ENCODE measurements at places on chromosomes 12 and 14.

- DNase-seq: no peak
These were observed 233.5 kb downstream of the SLC2A13 start for GRCh38 chr12:39872425-39872824.

DNA sequence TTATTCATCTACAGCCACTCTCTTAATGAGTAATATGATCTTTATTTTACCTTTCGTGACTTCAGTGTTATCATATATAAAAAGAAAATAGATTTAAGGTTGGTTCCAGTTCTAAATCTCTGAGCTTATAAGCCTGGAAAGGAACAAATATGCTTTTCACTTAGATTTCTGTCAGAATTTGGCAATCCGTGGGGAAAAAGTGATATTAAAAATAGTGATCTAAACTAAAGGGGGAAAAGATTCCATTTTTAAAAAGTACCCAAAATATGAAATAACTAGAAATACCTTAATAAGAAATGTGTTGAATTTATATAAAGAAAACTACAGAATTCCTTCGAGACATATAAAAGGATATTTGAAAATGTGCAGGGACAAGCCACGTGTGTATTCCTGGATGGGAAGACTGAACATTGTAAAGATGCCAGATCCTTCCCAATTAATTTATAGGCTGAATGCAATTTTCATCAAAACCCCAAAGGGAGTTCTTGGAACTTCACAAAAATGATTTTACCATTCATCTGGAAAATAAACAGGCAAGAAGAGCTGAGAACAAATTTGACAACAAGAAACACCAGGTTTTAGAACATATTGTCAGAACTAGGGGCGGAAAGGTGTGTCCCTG, 142.5 kb downstream of the EFCAB11 start:
- DNase-seq: no peak

DNA sequence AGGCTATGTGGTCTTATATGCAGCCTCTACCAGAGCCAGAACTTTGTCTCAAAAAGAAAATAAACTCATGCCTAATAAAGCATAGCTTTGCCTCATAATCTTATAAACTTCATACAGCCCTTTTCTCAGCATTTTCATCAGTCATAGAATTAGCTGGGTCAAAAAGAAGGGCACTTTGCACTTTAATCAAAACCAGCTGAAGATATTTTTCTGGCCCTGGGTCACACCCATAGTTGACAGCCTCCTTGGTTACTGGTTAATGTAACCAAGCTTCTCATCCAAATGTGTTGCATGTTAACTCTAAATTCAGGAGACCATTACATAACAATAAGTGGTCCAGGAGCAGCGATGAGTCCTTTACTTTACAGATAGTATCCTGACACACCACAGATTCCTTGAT, 558.2 kb downstream of the FLRT2 start:
- no peak for DNase-seq

DNA sequence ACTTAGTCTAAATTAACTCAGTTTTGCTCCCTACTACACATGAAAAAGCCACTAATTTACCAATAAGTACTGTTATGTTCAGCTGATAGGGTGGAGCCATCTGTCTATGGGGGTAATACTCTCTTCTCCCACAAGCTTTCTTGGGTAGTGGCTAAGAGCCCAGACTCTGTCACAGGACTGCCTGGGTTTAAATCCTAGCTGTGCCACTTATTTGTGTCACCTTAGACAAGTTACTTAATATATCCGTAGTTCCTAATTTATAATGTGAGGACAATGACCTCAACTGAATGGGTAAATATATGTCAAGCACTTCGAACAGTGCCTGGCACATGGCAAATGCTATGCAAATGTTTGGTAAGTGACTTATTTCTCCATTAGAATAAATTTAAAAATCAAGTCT, 185.6 kb downstream of the DACT1 start:
- DNase-seq: no peak

DNA sequence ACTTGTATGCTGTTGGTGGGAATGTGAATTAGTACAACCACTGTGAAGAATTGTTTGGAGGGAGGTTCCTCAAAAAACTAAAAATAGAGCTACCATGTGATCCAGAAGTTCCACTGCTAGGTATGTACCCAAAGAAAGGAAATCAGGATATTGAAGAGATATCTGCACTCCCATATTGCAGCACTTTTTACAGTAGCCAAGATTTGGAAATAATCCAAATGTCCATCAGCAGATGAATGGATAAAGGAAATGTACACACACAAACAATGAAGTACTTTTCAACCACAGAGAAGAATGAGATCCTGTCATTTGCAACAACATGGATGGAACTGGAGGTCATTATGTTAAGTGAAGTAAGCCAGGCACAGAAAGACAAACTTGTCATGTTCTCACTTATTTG, 25.9 kb downstream of the TIGAR start:
- no peak for DNase-seq

DNA sequence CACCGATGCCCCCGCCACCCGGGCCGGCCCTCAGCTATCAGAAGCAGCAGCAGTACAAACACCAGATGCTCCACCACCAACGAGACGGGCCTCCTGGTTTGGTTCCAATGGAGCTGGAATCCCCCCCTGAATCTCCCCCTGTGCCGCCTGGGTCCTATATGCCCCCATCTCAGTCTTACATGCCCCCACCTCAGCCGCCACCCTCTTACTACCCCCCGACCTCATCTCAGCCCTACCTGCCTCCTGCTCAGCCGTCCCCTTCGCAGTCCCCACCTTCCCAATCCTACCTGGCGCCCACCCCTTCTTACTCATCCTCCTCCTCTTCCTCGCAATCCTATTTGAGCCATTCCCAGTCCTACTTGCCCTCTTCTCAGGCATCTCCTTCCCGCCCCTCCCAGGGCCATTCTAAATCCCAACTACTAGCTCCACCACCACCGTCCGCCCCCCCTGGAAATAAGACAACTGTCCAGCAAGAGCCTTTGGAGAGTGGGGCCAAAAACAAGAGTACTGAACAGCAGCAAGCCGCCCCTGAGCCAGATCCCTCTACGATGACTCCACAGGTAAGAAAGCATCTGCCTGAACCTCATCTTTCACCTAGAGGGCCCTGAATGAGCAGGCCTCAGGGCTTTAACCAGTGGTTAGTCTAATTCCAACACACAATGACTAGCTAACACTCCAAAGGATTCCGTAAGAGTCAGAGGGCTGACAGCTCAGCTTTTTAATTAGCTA, 851 bp downstream of the YLPM1 start:
- DNase-seq: peak; percentile 26

DNA sequence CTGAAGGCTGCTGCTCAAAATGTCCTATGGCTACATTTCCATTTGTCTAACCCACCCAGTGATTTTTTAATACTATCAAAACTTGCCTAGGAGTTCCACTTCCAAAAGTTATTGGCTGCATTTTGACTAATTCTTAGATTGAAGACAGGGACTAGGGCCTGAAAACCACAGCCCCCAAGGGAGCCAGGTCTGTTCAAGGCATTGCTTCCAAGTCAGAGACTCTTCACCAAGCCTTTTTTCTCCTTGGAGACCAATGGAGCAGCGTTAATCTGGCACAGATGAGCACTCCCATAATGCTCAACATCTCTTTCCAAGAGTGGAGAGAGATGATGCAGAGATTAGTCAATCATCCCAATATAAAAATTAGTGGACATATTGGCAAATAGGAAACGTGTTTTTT, 112.5 kb upstream of the HIF1A start:
- DNase-seq: no peak

GRCh38 chr14:101215266-101215665, 311.7 kb upstream of the RTL1 start:
- no peak for DNase-seq

GRCh38 chr12:116426391-116427136, 132.6 kb upstream of the MAP1LC3B2 start:
- DNase-seq: no peak

- DNase-seq: no peak
These were observed 68.0 kb downstream of the SERPINA3 start for GRCh38 chr14:94679937-94680861.

DNA sequence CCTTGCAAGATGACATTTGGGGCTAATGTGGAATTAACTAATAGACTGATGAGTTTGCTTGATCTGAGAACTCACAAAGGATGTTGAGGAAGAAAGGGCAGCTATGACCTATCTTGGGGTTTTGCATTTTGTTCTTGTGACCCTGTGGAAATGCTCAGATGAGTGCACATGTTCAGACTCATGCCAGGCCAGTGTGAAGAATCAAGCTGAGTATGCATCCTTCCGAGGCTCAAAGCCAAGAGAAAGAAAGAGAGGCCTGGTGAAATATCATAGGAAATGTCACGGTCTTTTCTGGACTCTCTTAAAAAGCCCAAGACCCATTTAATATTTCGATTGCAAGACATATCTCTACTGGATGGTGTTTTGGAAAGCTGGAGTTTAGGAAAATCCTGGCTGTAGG, 96.3 kb downstream of the CACNA1C start:
- DNase-seq: no peak

GRCh38 chr14:91363776-91364523, 53.7 kb downstream of the CCDC88C start:
- no peak for DNase-seq

DNA sequence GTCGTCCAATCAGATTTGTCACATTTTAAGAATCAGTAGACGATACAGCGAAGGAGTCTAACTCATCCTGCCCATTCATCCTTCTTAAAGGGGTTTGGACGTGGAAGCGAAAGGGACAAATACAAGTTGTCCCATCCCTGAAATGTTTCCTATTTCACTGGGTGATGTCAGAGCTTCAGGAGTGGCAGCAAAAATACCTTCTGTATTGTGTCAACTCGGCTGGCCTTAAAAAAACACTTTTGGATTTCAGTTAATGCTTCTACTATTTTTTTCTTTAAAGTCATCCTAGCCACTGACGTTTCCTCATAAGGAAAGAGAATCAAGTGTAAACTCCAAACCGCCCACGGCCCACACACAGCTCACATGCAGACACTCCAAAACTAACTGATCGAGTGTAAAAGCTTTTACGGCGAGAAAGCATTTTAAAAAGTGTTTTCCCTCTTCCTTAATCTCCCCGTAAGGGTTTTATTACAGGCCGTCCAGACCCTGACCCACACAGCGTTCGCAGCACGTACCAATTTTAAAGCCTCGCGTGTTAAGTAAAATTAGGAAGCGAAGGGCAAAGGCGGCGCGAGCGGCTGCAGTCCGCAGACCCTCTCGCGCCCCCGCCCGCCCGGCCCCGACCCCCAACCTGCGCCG, 593 bp downstream of the CFL2 start:
- DNase-seq: peak; percentile 30

GRCh38 chr12:125187148-125187745, 122.0 kb downstream of the AACS start:
- DNase-seq: no peak

GRCh38 chr14:34642595-34642994, 12.6 kb upstream of the SNX6 start:
- DNase-seq: no peak

- DNase-seq: no peak
These were observed 66.8 kb downstream of the SPATA7 start for GRCh38 chr14:88452231-88452630.

GRCh38 chr14:100241279-100241678, 2.3 kb downstream of the YY1 start:
- no peak for DNase-seq

DNA sequence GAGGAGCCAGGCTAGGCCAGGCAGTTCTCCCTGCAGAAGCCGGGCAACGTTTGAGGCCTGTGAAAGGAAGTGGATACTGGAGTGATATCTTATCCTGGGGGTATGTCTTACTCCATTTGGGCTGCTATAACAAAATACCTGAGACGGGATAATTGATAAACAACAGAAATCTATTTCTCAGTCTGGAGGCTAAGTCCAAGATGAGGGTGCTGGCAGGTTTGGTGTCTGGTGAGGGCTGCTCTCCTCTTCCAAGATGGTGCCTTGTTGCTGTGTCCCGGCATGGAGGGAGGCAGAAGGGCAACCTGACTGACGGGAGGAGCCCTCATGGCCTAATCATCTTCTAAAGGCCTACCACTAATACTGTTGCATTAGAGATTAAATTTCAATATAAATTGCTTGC, 15.7 kb upstream of the GALNT6 start:
- no peak for DNase-seq

- peak; percentile 1 for DNase-seq
These were observed 371.0 kb downstream of the ALG10 start for GRCh38 chr12:34393086-34393820.

DNA sequence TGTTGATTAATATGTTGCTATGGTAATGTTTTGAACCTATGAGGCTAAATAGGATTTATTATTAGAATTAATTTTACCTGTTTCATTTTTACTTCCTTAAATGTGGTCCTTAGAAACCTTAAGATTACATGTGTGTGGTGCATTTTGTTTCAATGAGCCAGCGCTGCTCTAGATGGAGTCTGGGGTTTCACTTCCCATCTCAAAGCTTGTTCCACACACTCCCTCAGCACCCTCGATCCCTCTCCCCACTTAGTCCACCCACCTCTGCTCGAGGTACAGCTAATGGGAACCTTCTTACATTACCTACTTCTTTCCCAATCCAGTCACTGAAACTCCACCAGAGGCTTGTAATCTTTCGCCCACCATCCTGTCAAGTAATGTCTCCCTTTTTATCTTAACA, 205.2 kb downstream of the PAX9 start:
- no peak for DNase-seq

GRCh38 chr14:32469388-32470160, 140.5 kb downstream of the AKAP6 start:
- no peak for DNase-seq

DNA sequence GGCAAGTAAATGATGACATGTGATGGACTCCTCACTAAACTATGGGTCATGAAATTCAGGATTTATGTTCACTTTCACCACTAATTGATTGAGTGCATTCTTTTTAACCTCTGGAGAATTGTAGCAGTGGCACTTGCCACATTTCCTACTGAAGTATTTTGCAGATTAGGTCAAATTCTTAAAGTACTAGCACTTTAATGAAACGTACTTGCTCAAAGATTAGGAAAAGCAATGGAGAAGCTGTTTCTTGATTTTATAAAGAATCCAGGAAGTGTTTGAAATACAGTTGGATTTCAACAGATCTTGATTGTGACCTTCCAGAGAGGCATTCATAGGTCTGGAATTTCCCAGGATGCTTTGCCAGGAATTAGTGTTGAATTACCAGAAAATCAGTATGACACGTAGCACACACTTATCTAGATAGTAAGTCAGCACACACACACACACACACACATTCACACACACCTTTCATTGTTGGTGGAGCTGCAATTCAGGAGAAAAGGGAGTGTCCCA, 162.6 kb downstream of the MYRFL start:
- no peak for DNase-seq

DNA sequence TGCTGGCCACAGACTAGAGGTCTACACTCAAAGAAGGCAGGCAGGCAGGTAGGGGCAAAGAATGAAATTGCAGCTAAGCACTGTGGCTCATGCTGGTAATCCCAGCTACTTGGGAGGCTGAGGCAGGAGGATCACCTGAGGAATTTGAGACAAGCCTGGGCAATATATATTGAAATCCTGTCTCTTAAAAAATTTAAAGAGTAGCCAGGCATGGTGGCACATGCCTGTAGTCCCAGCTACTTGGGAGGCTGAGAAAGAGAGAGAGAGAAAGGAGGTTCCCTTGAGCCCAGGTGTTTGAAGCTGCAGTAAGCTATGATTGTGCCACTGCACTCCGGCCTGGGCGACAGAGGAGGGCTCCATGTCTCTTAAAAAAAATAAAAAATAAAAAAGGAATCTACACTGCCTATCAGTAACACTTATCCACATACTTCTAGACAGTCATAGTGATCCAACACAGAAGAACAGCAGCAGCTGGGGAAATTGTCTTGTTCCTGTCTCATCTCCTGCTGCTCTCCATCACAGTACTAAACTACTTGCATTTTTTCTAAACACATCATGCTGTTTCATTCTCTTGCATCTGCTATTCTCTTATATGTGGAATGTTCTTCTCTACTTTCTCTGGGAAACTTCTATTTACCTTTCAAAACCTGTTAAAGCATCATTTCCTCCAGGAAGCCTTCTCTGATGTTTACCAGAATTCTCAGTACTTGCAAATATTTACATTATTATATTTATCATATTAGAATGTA, 57.2 kb downstream of the ATF7 start:
- no peak for DNase-seq

Measured in CD4-positive, alpha-beta T cell treated with Interleukin-17A for 4 hours (primary cell).